ENCODE measurements at places on chromosomes 5 and 9.

DNA sequence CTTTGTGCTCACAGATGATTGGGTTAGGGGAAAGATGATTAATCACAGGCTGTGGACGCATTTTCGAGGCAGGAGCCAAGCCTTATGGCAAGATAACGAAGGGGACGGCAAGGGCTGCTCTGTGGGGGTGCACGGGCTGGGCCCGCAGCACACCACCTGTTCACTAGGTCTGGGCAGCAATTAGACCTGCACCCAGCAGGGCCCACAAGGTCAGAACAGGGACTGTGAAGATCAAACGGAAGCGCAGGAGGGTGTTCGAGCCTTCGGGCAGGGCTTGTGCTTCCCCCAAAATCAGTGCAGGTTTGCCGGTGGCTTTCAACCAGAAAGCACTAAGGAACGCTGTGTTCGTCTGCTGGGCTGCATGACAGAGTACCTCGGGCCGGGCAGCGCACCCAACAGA lies 73.7 kb downstream of the UBE2QL1 start:
- no peak overlapping the region for H3K27ac ChIP-seq
- no peak overlapping the region for H3K4me3 ChIP-seq
- H3K36me3 ChIP-seq: no peaks in the 10 kb centered on the region
- H3K27me3 ChIP-seq: peaks cover 13% of the 10 kb centered on the region

- H3K36me3 ChIP-seq: peaks cover 7% of the 10 kb centered on the region
- H3K27ac ChIP-seq: no peak overlapping the region
- peaks cover 2% of the 10 kb centered on the region for H3K27me3 ChIP-seq
- no peaks in the 10 kb centered on the region for H3K4me1 ChIP-seq
Measured at GRCh38 chr9:109652971-109653370, 127.0 kb upstream of the PALM2AKAP2 start.

- peaks cover 3% of the 10 kb centered on the region for H3K36me3 ChIP-seq
- DNase-seq: no peak
- H3K27ac ChIP-seq: no peak overlapping the region
- peaks cover 7% of the 10 kb centered on the region for H3K4me1 ChIP-seq
- H3K4me3 ChIP-seq: no peak overlapping the region
- H3K27me3 ChIP-seq: peaks cover 2% of the 10 kb centered on the region
Measured at GRCh38 chr5:1291611-1292080, 3.2 kb downstream of the TERT start.

GRCh38 chr5:59620535-59621212 lies 272.9 kb downstream of the PDE4D start:
- no peak for DNase-seq
- H3K4me3 ChIP-seq: no peak overlapping the region
- H3K4me1 ChIP-seq: no peaks in the 10 kb centered on the region

- peaks cover 3% of the 10 kb centered on the region for H3K36me3 ChIP-seq
- H3K27me3 ChIP-seq: peaks cover 16% of the 10 kb centered on the region
- no peak for DNase-seq
- H3K27ac ChIP-seq: no peak overlapping the region
Measured at GRCh38 chr9:136774416-136775045, 10.2 kb upstream of the LCN15 start.

GRCh38 chr5:111606194-111606593 lies 93.9 kb upstream of the STARD4 start:
- H3K36me3 ChIP-seq: peaks cover 6% of the 10 kb centered on the region
- H3K27me3 ChIP-seq: peaks cover 3% of the 10 kb centered on the region
- H3K27ac ChIP-seq: no peak overlapping the region
- H3K4me3 ChIP-seq: no peak overlapping the region
- no peaks in the 10 kb centered on the region for H3K4me1 ChIP-seq

DNA sequence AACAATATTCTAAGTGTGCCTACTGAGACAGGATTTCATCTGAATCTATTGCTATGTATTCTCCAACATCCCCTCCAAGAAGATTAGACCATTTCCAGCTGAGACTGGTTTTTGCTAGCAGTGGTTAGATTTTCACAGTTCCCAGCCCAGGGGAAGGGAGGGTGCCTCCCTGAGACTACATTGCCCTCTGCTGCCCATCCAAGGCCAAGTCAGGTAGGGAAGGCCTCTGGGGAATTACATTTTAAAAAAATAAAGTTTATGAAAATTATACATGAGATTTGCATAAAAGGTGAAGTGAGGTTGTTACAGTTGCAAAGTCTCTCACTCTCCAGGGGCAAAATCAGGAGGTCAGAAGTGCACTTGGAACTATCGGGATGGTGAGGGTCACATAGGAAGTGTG lies 28.0 kb upstream of the SYK start:
- no peaks in the 10 kb centered on the region for H3K36me3 ChIP-seq
- no peak for DNase-seq
- no peak overlapping the region for H3K27ac ChIP-seq
- H3K27me3 ChIP-seq: peaks cover 14% of the 10 kb centered on the region

DNA sequence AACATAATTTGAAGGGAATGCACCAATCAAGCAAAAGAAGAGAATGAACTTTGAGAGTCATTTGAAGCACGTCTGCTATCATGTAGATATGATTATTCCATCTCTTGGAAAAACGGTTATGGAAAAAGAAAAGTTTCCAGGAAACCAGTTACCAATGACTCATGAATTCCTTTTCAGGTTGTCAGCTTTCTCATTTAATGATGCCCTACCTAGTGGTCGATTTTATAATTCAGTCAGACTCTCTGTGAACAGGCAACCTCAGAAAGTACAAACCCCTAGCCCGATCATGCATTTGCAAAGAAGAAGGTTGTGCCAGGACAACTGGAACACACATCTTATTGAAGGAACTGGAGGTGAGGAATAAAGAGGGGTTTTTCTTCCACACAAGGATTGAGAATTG lies 355.1 kb upstream of the GRIA1 start:
- no peak overlapping the region for H3K27ac ChIP-seq
- no peaks in the 10 kb centered on the region for H3K4me1 ChIP-seq
- no peak for DNase-seq
- H3K27me3 ChIP-seq: no peaks in the 10 kb centered on the region

GRCh38 chr5:17992291-17992690 lies 358.0 kb downstream of the TAF11L14 start:
- DNase-seq: no peak
- no peaks in the 10 kb centered on the region for H3K27me3 ChIP-seq
- no peaks in the 10 kb centered on the region for H3K36me3 ChIP-seq
- H3K27ac ChIP-seq: no peak overlapping the region
- H3K4me1 ChIP-seq: no peaks in the 10 kb centered on the region
- H3K4me3 ChIP-seq: no peak overlapping the region

DNA sequence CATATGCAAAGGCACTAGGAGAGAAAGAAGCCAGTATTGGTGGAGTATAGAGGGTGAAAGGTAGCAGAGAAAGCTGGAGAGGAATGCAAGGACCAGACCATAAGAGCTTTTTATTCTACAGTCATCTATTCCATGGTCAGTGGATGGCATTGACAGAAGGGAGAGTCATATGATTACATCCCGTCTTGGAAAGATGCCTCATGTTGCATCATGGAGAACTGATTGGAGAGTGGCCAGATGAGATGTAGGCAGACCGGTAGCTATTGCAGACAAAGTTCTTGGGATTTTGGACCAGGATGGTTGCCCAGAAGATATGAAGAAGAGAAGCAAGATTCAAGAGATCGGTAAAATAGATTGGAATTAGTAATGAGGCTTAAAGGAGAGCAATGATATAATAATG lies 260.7 kb downstream of the CHSY3 start:
- H3K4me3 ChIP-seq: no peak overlapping the region
- no peaks in the 10 kb centered on the region for H3K36me3 ChIP-seq
- no peak for DNase-seq
- peaks cover 4% of the 10 kb centered on the region for H3K27me3 ChIP-seq

DNA sequence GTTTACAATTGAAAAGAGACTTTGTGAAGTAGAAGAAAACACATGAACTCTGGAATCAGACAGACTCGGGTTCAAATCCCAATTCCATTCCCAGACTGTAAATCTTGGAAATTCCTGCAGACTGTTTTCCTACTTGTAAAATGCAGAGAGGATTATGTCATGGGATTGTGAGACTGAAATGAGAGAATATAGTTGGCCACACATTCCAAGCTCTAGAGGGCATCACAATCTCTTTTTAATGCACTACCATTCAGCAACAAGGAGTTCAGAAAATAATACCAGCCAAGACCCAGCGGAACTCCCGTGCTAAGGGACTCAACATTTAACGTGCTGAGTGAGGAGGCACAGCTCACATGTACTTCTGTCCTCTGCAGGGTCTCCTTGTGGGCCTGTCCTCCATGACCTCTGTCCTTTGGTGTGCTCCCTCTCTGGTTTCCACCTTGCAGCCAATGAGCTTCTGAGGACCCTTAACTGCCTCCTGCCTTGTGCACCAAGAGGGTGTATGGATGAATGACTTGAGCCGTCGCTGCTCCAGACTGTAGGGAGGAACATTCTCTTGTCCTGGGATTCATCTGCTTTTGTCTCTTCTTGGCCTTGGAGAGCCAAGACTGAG lies 263.5 kb downstream of the NTRK2 start:
- no peak overlapping the region for H3K27ac ChIP-seq
- peaks cover 1% of the 10 kb centered on the region for H3K27me3 ChIP-seq
- no peak for DNase-seq
- no peak overlapping the region for H3K4me3 ChIP-seq
- no peaks in the 10 kb centered on the region for H3K4me1 ChIP-seq

GRCh38 chr5:167945542-167946384 lies 345.7 kb upstream of the WWC1 start:
- no peaks in the 10 kb centered on the region for H3K36me3 ChIP-seq
- no peak overlapping the region for H3K4me3 ChIP-seq
- H3K27ac ChIP-seq: no peak overlapping the region

GRCh38 chr5:34978681-34979080 lies 49.3 kb downstream of the DNAJC21 start:
- H3K4me3 ChIP-seq: no peak overlapping the region
- no peak for DNase-seq
- H3K27me3 ChIP-seq: peaks cover 2% of the 10 kb centered on the region
- no peaks in the 10 kb centered on the region for H3K36me3 ChIP-seq

- H3K4me3 ChIP-seq: no peak overlapping the region
- H3K4me1 ChIP-seq: no peaks in the 10 kb centered on the region
- H3K36me3 ChIP-seq: no peaks in the 10 kb centered on the region
- no peak overlapping the region for H3K27ac ChIP-seq
- H3K27me3 ChIP-seq: no peaks in the 10 kb centered on the region
- DNase-seq: no peak
Measured at GRCh38 chr5:179321206-179321987, 23.9 kb downstream of the ADAMTS2 start.

GRCh38 chr9:68997666-68998065 lies 16.2 kb downstream of the PRKACG start:
- H3K27me3 ChIP-seq: no peaks in the 10 kb centered on the region
- no peaks in the 10 kb centered on the region for H3K36me3 ChIP-seq
- H3K4me3 ChIP-seq: no peak overlapping the region
- DNase-seq: no peak
- peak overlapping the region; percentile 15 for H3K27ac ChIP-seq

GRCh38 chr5:159310511-159310910 lies 19.8 kb downstream of the IL12B start:
- no peaks in the 10 kb centered on the region for H3K36me3 ChIP-seq
- DNase-seq: no peak
- H3K4me3 ChIP-seq: peak overlapping the region; percentile 11
- peaks cover 11% of the 10 kb centered on the region for H3K4me1 ChIP-seq
- peaks cover 18% of the 10 kb centered on the region for H3K27me3 ChIP-seq
- H3K27ac ChIP-seq: peak overlapping the region; percentile 19

- no peak overlapping the region for H3K27ac ChIP-seq
- no peak overlapping the region for H3K4me3 ChIP-seq
- H3K27me3 ChIP-seq: no peaks in the 10 kb centered on the region
- H3K4me1 ChIP-seq: no peaks in the 10 kb centered on the region
- peaks cover 2% of the 10 kb centered on the region for H3K36me3 ChIP-seq
Measured at GRCh38 chr9:136013524-136014034, 52.4 kb upstream of the UBAC1 start.

- no peak overlapping the region for H3K4me3 ChIP-seq
- DNase-seq: no peak
- peaks cover 4% of the 10 kb centered on the region for H3K4me1 ChIP-seq
- H3K27me3 ChIP-seq: peaks cover 23% of the 10 kb centered on the region
- H3K36me3 ChIP-seq: peaks cover 10% of the 10 kb centered on the region
- peak overlapping the region; percentile 68 for H3K27ac ChIP-seq
Measured at GRCh38 chr5:147509041-147509709, 693 bp downstream of the DPYSL3 start.

DNA sequence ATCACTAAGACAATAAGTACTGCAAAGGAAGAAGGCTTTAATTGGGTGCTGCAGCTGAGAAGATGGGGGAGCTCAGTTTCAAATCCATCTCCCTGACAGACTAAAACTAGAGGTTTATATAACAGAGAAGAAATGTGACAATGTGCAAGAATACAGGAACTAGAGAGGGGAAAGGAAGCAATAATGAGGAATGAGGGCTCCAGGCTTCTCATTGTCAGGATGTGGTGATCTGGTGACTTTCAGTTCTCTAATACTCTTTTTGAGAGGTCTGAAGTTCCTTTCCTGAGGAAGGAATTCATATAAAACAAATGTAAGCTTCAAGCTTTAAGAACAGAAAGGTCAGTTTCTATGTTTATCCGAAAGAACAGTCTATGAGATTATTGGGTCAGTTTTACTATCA lies 42.5 kb upstream of the SPATA31E1 start:
- no peak for DNase-seq
- H3K27me3 ChIP-seq: peaks cover 10% of the 10 kb centered on the region
- H3K4me3 ChIP-seq: no peak overlapping the region
- no peaks in the 10 kb centered on the region for H3K36me3 ChIP-seq
- no peaks in the 10 kb centered on the region for H3K4me1 ChIP-seq

DNA sequence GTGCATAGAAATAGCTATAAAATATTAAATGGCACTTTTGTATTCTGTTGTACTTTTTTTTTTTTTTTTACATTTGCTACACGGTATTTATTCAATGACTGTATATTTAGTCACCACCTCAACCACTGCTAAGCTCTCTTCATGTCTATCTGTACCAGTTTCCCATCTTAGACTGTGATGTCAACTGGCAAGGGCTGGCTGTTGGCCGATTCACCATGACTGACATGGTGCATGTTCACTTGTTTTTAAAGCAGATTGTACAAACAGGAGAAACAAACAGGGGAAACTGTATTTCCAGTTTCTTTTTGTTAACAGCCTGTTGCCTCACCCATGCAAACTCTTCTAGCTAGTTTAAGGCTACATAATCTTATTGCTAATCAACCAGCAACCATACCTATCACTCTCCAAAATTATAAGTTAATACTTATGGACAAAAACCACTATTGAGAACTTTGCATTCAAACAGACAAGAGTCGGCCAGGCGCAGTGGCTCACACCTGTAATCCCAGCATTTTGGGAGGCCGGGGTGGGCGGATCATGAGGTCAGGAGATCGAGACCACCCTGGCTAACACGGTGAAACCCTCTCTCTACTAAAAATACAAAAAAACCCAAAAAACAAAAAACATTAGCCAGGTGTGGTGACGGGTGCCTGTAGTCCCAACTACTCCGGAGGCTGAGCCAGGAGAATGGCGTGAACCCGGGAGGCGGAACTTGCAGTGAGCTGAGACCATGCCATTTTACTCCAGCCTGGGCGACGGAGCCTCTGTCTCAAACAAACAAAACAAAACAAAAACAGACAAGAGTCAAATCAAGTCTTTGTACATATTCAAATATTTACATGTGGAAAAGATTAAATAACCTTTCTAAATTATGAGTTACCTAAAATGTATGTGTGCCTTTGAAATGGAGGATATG lies 13.2 kb downstream of the ZFAND5 start:
- no peak for DNase-seq
- no peaks in the 10 kb centered on the region for H3K27me3 ChIP-seq
- H3K36me3 ChIP-seq: peaks cover 44% of the 10 kb centered on the region
- H3K27ac ChIP-seq: peak overlapping the region; percentile 43
- peaks cover 6% of the 10 kb centered on the region for H3K4me1 ChIP-seq
